ENCODE measurements at places on chromosomes 7 and 10. TPM values are rescaled to one million over a fixed set of nuclear protein-coding genes. Genes with fewer than 3 reads are reported as not detected.

The MYH16 gene
- total RNA-seq, result under 0.01 TPM

The OR2A42 gene
- total RNA-seq, result not detected

The ADGRA1 gene
- total RNA-seq, result not detected

The USP54 gene
- total RNA-seq, result 25.0 TPM

The PIK3AP1 gene
- 0.36 TPM for total RNA-seq

DNA sequence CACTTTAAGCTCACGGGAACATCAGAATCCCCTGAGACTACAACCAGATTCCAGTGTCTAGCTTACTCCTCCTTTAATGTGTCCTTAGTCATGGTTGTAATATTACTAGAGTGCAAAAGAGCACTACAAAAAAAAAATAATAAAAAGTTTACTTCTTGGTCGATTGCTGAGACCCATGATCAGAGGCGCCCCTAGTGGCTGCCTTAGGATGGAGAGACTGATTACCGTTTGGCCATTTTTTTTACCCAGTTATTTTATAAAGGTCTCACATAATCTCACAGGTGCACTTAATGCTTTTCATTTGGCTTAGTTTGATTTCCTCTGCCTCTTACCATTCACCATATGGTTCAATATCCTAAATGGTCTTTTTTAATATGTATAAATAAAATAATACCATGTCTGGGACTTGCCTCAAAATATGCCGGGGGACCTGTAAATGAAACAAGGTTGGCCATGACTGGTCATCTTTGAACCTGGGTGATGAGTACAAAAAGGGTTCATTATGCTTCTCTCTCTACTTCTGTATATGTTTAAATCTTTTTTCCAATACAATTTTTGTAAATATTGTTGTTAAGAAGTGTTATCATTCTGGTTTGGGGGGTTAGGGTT, 331.5 kb upstream of the NFE2L3 start:
- no peak for DNase-seq

DNA sequence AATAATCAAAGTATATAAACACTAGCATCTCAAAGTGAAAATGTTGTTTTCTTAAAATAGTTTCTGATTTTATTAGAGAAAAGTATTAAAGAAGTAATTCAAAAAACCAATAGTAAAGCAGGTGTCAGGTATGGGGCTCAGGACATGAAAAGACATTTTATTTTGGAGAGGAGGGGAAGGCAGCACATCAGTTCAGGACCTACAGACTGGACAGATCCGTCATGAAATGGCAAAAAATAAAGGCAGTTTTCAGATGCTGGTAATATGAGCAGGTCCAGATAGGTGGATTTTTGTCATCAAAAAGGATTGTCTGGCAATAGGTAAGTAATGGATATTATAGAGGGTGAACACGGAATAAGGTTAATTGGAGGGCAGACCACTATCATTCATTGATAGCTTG, 49.0 kb downstream of the GRM3 start:
- DNase-seq, result no peak

- no peak for DNase-seq
Observed at GRCh38 chr10:124707551-124707950, 36.6 kb downstream of the FAM53B start.

Data from osteoblast (primary cell).